Stimulated activated CD4-positive, alpha-beta T cell treated with anti-CD3 and anti-CD28 coated beads, Interleukin-12 subunit alpha, Interleukin-12 subunit beta, amount 100 ng/mL, for 24 hours (primary cell): ENCODE measurements at places on chromosomes 2 and 18.
A peak's percentile ranks its signal among the peaks of the same experiment; 100 is the strongest.

GRCh38 chr2:86136141-86136540 lies 30.1 kb downstream of the PTCD3 start:
- no peak for DNase-seq

- DNase-seq = no peak
Observed at GRCh38 chr2:100821911-100822265, 1.9 kb downstream of the NPAS2 start.

GRCh38 chr2:224869601-224870233 lies 153.6 kb upstream of the CCDC195 start:
- DNase-seq = no peak

DNA sequence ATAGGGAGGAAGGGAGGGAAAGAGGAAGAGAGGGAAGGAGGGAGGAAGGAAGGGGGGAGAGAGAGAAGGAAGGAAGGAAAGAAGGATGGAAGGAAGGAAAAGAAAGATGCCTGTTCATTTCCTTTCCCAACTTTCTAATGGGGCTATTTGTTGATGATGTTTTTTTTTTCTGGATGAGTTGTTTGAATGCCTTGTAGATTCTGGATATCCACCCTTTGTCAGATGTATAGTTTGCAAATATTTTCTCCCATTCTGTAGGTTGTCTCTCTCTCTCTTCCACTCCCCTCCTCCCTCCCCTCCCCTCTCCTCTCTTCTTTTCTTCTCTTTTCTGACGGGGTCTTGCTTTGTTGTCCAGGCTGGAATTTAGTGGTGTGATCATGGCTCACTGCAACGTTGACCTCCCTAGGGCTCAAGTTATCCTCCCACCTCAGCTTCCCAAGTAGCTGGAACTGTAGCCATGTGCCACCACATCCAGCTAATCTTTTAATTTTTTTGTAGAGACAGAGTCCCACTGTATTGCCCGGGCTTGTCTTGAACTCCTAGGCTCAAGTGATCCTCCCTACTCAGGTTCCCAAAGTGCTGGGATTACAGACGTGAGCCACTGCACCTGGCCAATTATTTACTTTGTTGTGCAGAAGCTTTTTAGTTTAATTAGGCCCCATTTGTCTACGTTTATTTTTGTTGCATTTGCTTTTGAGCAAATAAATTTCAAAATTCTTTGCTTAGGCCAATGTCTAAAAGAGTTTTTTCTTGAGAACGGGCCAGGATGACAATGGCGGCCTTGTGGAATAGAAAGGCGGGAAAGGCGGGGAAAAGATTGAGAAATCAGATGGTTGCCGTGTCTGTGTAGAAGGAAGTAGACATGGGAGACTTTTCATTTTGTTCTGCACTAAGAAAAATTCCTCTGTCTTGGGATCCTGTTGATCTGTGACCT lies 57.3 kb upstream of the FAM117B start:
- no peak for DNase-seq

- DNase-seq = no peak
Observed at GRCh38 chr2:31000970-31001369, 137.3 kb downstream of the GALNT14 start.

DNA sequence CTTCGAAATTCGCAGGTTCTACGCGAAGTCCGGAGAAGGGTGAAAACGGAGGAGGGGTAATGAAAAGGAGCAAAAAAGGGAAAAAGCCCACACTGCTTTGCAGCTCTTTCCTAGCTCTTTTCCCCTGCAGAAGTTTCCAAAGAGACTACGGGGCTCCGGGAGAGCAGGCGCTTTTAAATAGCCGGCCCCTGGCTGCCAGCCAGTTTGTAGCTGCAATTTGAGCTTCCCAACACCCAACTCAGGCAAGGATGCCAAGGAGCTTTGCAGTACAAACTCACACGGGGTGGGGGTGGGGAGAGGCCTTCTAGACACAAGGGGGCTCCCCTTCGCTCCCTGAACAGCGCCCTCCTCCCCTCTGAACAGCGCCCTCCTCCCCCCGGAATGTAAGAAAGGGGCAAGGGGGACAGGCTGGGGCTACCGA lies at the start of gene IGFBP5:
IGFBP5 (minus strand) TSS at position 149 of the 421 bp plus-strand sequence. CDS start 774 bp downstream, outside the sequence.
- no peak for DNase-seq

DNA sequence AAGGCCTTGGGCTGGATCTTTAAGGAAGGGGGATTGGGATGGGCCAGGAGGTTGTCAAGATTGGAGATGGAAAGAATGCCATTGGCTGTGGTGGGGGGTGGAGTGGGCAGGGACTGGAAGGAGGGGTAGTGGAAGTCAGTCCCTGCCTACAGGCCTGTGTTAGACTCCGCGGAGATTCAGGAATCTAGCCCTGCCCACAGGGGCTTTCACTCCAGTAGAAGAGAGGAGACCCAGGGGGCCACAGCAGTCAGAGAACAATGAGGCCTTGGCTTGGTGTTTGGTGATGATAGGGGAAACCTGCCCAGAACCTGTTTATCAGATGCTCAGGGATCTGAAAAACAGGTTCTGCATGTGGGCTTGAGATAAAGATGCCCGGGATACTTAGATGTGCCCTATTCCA lies 6.1 kb downstream of the STEAP3 start:
- DNase-seq = no peak

DNA sequence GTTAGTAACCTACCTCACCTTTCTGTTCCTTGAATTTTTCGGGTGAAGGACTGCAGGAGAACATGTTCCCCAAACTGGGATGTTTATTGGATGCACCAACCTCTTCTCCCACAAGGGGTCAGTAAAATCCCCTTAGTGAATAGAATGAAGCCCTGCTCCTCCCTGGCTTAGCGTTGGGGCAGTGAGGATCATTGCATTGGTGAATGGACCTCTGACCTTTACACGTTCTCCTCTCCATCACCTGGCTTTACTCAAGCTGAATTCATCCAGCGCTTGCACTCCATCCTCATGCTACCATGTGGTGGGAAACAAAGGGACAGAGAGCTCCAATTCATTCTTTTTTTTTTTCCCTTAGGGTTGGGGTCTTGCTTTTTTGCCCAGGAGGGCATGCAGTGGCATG lies 157.2 kb downstream of the MIB1 start:
- DNase-seq = no peak

GRCh38 chr2:27249891-27250651 lies 12.8 kb downstream of the SLC30A3 start:
- peak; percentile 41 for DNase-seq

DNA sequence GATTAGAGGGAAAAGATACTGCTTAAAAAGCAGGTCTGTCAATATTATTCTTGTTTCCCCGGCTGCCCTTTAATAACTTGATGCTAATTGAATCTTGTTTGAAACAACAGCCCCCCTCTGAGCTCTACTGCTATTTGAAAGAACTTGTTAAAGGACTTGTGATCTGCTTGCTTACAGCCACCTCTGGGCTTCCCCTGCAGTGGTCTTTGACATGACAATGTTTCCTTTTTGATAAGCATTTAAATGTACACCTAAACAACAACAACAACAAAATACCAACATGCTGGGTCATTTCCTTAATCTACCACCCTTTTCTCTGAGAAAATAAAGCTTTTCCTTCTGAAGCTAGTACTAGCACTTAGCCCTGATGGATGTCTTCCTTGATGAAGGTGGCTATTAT lies 3.9 kb downstream of the HOXD1 start:
- no peak for DNase-seq

DNA sequence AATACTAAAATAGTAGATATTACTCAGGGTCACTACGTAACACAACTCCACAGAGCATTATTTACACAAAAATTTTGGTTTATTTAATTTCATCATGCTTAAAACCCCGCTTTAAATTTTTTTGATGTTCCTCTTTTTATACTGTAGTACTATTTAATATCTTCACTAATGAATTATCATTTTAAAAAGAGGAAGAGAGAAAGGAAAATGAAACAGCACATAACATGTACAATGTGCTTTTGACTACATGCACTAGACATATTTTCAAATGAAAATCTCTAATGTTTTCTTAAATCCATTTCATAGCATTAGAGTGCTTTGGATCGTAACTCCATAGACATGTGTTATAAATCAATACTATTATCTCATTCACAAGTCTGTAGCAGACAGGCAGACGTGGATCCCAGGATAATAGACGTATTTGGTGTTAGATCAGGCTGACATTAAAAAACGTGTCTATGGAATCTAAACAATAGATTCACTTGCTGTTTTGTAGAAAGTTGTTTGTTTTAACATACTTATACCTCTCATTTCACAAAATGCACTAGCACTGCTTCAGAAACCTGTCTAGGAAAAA lies 897.0 kb downstream of the CPS1 start:
- no peak for DNase-seq

GRCh38 chr2:36662638-36663037 lies 33.9 kb upstream of the VIT start:
- no peak for DNase-seq

GRCh38 chr2:44246840-44247369 lies 28.4 kb upstream of the SLC3A1 start:
- no peak for DNase-seq

GRCh38 chr2:10873171-10873570 lies 38.6 kb upstream of the KCNF1 start:
- no peak for DNase-seq

DNA sequence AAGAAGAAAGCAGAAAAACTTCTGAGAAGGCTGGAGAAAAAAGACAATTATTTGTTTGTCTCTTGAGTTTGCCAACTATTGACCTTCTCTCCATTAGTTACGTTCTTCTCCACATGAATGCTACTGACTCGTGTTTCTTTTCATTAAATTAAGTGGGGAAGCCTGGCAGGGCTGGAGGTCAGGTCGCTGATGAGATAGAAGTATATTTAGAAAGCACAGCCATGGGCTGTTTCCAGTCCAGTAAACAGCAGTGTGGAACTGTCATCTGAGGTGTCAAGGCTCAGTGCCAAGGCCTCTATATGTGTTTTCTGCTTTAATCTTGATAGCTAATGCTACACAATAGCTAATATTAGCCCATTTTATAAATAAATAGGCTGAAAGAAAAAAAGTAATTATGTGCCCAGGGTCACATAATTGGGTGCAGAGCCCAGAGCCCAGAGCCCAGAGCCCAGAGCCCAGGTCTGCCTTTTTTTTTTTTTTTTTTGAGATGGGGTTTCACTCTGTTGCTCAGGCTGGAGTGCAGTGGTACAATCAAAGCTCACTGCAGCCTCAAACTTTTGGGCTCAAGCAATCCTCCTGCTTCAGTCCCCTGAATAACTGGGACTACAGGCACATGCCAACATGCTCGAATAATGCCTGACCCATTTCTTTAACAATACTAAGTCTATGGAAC lies 6.3 kb downstream of the MSGN1 start:
- no peak for DNase-seq

- no peak for DNase-seq
Observed at GRCh38 chr2:200655918-200656580, 70.2 kb downstream of the AOX1 start.

- no peak for DNase-seq
Observed at GRCh38 chr2:235032949-235033348, 81.1 kb downstream of the SH3BP4 start.

DNA sequence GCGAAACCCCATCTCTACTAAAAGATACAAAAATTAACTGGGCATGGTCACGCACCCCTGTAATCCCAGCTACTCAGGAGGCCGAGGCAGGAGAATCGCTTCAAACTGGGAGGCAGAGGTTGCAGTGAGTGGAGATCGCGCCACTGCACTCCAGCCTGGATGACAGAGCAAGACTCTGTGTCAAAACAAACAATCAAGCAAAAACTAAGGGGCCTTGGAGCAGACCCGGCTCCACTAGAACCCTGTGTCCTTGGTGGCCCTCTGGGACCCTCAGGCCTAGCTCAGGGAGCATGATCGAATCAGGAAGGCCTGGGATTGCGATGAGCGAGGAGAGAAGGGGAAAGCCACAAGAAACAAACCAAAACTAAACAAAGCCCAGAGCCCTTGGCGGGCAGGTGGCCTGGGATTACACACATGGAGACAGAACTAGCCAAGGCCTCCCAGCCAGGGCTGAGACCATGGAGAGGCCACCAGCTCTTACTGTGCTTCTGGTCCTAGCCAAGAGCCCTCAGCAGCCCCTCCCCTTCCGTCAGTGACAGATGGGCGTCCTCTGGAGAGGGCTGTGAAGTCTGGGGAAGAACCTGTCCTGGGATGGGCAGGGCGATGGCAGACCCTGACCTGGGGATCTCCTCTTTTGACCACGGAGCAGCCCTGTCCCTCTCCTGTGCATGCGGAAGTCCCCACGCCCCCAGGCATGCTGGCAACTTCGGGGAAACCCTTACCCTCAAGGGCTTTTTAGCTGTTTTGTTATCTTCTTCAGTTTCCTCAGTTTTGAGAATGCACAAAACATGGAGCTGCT lies 27.4 kb upstream of the CATIP start:
- no peak for DNase-seq

GRCh38 chr2:178452334-178452733 lies 1.2 kb downstream of the PJVK start:
- DNase-seq = no peak

DNA sequence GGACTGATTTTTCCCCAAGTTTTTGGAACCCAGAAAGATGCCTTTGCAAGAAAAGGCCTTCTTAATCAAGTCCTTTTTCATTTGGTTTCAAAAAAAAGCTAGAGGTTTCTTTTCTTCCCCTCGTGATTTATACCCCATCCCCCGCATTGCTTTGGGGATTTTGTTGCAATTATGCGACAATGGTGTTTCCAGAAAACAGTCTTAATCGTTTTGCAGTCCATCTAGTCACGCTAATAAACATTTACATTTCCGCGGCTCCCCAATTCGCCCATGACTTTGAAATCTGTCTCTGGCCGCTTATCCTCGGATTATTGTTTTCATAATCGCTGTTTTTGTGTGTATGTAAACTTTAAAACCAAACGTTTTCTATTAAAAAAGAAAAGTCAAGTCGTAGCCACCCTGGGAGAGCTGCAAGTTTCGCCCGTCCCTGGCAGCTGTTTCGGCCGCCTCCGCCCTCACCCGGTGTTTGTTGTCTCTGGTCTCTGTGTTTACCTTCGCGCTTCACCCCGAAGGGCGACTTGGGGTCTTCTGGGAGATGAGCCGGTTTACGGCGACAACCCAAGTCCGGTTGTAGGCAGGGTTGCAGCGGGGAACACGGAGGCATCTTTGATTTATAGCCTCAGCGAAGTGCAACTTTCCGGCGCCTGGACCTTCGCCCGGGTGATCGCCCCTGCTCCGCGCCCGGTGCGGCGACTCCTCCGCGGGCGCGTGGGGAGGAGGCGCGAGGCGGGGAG lies 667 bp downstream of the SP9 start:
- no peak for DNase-seq

- DNase-seq = no peak
Observed at GRCh38 chr2:100561191-100561590, 1.6 kb upstream of the PDCL3 start.

GRCh38 chr2:204665207-204665606 lies 119.9 kb downstream of the PARD3B start:
- DNase-seq = no peak

GRCh38 chr2:28692411-28692810 lies 59.2 kb upstream of the PPP1CB start:
- no peak for DNase-seq

DNA sequence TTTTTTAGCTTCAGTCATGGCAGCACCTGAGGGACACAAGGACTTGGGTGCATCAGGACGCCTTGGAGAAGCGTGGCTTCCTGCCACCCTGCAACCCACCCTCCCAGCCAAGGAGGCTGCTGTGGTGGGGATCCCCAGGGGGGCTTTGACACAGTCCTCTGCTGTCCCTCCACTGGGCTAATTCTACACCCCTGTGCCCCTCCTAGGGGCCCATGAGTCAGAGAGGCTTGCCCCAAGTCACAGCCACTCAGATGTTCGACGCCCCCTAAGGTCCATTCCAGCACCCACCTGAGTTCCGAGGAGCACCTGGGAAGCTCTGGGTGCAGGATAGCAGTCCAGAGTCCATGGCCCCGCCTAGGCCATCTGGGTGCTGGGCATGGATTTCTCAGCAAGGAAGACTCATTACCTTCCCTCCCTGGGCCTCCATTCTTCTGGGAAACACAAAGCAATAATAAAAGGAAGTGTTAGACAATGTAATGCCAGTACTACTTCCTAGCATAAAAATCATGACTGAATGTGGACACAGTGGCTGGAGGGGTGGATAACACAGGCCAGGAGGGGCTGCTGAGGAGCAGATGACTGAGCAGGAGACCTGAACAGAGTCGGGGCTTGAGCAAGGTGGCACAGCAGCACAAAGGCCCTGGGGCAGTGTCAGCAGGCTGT lies 3.7 kb downstream of the ALPG start:
- DNase-seq = no peak
